ENCODE measurements at places on chromosomes 12 and 14.

DNA sequence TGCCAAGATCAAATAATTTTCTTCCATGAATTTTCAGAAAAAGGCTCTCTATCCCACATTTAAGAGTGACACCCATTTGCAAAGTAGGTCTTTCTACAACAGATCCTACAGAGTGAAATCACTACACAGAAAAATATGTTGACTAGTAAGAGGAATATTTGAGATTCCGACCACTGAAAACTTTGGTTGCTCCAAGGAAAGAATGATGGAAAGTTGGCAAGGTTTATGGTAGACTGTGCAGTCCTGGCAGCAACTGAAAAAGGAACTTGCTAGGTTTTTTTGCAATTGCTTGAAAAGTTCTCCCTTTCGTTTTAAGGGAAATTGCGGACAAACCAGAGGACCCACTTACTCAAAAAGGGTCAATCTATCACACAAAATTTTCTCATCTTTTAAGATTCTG, 83.1 kb upstream of the TSPAN8 start:
- no peak for DNase-seq

GRCh38 chr12:79400481-79400880, 290.3 kb downstream of the PAWR start:
- no peak for DNase-seq

DNA sequence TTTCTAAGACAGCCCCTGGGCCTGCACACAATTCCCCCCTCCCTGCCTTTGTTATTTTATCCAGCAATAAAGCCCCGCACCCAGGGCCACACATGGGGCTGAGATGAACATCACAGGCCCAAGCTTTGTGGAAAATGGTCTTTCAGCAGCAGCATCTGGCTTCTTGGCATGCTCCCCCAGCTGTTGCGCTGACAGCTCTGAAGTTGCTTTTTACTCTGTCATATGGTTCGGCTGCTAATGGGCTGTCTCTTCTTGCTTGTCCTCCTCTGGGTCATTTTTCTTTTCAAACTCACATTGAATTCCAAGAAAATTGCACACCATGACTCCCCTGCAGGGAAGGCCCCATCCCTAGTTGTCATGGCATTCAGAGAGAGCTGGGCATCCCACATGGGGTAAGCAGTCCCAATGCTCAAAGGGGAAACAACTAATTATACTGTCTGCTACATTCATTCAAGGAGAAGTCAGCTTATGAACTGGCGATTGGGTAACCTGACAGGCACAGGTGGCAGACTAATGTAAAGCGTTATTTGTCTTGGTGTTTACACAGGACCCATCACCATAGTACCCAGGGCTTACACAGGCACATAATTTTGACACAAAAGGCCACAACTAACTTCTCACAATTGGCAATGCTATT, 74.0 kb upstream of the CDKN3 start:
- DNase-seq = no peak

GRCh38 chr12:105610459-105610858, 280.0 kb downstream of the C12orf75 start:
- DNase-seq = no peak

DNA sequence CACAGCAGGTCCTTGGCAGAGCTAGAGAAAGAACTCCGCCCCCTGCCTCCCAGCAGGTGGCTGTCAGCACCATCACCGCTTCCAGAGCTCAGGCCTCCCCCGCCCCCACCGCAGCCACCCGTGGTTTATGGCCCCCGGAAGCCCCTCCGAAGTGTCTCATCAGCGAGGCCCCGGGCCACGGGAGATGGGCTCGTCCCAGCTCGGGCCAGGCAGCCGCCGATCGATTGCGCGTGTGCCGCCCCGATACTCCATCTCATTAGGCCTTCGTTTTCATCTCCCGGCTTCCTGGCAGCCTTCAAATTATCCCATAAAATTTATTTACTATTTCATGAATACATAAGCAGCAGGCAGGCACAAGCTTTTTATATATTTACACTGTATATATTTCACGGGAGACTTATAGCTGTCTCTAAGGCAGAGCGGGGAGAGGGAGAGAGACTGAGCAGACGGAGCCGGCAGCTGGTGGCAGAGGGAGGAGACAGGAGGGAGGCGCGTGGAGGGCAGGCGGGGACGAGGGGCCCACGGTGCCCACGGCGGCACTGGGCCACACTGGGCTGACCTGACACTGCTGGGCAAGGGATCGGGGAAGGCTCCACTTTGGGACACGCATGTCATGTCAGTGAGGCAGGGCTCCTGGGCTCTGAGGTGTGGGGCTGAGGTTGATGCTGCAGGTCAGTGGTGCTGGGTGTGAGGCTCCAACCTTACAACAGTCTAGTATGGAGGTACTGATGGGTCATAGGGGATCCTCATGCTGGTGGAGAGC, 241.2 kb downstream of the RBM19 start:
- DNase-seq = no peak

- DNase-seq = no peak
Measured at GRCh38 chr14:93146119-93146518, 30.4 kb upstream of the ITPK1 start.

DNA sequence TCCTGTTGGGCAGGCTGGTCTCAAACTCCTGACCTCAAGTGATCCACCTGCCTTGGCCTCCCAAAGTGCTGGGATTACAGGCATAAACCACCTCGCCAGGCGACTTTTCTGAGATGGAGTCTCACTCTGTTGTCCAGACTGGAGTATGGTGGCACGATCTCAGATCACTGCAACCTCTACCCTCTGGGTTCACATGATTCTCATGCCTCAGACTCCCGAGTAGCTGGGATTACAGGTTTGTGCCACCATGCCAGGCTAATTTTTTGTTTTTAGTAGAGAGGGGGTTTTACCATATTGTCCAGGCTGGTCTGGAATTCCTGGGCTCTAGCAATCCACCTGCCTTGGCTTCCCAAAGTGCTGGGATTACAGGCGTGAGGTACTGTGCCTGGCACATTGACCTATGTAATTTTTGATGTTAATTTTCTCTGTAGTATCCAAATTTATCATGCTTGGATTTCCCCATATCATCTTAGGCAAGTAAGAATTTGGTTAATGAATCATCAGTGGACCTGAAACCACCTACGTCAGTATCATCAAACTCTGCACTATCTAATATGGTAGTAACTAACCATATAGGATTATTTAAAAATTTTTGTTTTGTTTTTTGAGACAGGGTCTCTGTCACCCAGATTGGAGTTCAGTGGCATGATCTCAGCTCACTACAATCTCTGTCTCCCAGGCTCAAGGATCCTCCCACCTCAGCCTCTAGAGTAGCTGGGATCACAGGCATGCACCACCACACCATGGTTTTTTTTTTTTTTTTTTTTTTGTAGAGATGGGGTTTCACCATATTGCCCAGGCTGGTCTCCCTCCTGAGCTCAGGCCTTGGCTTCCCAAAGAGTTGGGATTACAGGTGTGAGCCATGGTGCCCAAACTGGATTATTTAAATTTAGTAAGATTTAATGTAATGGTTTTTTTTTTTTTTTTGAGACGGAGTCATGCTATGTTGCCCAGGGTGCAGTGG, 11.9 kb upstream of the ATP5F1B start:
- DNase-seq = no peak

DNA sequence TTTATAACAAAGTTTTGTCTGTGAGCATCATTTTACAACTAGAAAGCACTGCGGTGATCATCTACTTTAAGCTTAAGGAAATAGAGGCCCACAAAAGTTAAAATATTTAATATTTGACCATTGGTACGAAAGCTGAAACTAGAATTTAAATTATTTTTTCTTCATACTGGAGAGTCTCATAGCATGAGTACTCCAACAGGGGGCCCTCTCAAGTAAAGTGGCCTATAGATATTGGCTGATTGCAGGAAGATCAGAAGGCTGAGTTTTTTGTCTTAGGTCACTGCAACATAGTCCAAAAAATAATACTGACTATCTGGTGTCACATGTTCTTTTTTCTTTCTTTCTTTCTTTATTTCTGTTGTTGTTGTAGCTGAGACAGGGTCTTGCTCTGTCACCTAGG, 75.3 kb upstream of the ZDHHC17 start:
- DNase-seq = no peak

DNA sequence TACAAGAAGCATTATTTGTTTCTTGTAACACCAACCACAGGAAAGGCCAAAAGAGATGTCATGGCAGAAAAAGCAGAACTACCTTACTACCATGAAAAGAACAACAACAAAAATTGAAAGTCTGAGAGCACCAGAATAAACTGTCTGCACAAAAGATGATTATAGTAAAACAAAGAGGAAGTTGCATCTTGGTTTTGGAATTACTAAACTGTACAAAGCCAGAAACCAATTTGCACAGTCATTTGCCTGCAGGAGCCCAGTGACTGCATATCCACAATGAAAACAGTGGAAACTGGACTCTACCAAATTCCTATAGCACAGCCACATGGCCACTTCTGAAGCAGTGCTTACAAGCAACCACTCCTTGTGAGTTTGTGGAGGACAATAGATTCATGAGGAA, 276.2 kb downstream of the SSPN start:
- DNase-seq = no peak

DNA sequence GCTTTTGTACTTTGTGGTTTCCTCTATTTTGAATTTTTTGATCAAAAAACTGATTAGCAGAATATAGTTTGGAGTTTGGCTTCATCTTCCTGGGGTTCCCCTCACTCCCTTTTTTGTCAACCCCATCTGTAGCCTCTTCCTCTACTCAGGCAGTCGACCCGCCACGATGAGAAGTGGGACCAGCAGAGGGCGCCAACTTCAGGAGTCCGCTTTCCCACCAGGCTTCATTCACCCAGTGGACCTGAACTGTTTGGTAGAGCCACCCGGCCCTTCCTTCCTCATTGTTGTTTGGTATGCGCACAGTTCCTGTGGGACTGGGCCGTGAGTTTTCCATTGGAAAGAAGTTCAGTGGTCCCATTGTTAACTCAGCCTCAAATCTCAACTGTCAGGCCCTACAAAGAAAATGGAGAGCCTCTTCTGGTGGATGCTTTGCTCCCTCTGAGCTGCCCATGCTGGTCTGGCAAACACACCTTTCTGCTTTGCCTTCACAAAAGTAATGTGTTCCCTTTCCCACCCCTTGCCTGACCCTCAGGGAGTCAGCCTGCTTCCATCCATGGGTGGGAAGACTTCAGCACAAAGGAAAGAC, 21.7 kb downstream of the TMBIM6 start:
- peak; percentile 85 for DNase-seq

DNA sequence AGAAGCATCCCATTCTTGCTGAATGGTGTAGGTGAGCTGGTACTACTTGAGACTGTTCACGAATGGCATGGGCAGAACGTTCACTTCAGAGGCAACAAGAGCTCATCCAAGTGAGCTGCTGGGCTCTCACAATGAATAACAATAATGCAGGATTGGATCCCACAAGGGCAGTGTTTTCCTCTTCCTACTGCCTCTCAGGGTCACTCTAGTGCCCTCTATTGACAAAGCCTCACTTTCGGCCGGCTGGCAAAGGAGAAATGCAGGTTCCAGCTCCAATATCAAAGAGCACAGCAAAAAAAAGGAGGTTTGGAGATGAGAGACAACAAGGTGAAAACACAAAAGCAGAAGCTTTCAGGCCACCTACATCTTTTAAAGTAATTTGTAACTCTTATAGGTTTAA, 74.6 kb upstream of the MYF6 start:
- no peak for DNase-seq

DNA sequence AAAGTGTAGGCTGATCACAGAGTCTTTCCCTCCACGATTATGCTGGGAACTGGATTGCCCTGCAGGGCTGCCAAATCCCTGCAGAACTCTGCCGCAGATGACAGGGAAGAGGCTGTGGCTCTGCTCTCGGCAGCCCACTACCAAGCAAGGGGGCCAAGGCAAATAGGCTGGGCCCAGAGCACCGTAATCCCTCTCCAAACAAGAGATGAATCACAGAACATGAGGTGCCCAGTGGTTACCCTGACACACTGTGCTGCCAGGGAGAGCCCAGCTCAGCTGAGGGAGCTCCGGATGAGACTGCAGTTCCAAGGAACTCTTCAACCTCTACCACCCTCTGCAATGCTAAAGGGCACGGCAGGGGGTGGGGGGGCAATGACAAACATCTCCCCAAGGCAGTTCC, 33.9 kb downstream of the STON2 start:
- no peak for DNase-seq

DNA sequence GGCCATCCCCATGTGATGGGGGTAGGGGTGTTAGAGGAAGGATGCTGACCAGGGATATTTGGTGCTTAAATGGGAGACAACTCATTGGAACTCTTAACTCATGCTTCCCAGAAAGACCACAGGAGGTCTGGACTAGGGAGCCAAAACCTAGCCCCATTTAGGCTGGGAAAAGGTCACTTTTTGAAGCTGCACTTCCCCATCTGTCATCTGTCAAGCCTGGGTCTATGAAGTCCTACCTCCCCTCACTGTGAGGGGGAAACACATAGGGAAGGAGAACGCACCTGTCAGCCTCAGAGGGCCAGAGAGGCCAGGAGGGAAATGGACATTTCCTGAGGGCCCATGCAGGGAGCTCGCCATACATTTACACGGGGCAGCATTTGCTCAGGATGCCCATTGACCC, 321.0 kb downstream of the BCL11B start:
- no peak for DNase-seq

DNA sequence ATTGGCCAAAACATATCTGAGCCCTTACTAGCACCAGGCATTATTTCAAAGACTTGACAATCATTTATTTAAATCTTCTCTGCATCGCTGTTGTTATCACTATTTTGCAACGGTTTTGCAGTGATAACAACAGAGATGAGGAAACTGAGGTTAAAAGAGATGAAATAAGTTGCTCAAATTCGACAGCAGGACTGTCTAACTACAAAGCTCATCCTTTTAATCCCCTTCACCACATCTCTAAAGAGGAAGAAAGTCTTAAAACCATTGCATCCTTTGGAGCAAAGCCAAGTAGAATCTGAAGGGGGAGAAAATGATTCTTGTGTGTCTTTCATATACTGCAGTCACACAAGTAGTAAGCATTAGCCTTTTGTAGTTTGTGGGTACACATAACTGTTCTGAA, 14.8 kb upstream of the ETNK1 start:
- no peak for DNase-seq

- no peak for DNase-seq
Measured at GRCh38 chr14:100605230-100605629, 18.0 kb upstream of the BEGAIN start.

DNA sequence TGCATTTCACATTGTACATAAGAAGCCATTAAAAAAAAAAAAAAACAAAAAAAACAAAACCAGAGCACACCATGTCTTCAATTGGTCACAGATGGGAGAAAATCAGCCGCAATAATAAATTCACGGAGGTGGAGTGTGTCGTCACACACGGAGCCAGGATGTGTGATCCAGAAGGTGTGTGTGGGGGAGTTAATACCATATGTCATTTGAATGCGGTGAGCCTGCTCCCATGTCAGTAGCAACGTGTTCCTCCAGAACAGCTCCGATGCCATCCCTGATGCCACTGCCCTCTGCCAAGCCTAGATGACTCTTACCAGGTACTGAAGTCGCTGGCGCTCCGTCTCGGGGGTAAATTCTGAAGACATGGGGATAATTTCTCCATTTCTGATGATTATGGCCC, 197.8 kb downstream of the PPM1H start:
- DNase-seq = no peak

- no peak for DNase-seq
Measured at GRCh38 chr12:94614288-94614721, 36.1 kb downstream of the TMCC3 start.
